NCI-H1436 treated with DMSO at 0.1 percent for 48 hours (cell line): ENCODE measurements at places on chromosomes 4 and X.

GRCh38 chr4:99800332-99801004, 16.2 kb upstream of the DAPP1 start:
- DNase-seq, result no peak

DNA sequence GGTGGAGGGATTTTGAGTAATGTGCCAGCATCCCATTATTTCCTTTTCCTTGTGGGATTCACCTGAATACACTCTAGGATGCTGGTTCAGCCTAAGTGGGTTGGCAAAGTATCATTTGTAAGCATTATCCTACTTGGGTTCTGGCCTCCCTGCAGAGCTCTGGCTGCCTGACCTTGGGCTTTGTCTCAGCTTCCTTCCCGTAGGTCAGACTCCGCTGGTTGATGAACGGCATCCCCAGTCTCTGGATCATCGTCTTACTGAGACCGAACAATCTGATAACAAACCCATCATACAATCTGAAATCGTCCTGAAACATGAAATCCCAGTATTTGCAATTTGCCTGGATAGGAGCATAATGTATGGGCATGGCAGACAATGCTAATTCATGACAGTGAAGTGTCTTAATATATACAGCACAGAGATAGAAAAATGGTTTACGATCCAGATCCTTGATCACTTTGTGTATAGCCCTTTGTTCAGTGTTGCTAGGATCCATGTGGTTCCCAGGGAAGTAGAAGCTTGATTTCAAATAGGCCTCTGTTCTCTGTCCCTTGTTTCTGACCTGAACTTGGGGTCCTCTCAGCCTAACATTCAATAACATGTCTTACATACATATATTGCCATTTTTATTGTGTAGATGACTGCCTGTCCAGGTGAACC, 5.5 kb downstream of the MID2 start:
- DNase-seq, result no peak

- DNase-seq, result no peak
Measured at GRCh38 chrX:118347131-118347530, 1.2 kb downstream of the WDR44 start.

DNA sequence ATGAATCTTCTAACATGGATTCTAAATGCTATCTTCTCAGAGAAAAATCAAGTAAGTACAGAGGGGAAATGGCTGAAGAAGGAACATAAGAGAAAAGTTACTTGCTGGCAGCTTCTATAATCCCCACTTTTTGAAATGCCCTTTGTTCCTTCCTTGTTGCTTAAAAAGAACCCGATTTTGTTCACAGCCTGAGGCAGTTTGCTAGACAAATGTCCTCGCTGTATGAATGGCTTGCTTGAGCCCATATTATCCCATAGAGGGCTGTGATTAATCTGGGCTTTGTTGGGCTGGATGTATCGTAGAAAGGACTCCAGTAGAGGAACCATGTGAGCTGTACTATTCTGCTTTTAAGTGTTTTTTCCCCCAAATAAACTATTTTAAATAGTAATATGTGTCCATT, 134.3 kb upstream of the FGF13 start:
- DNase-seq, result no peak

GRCh38 chr4:159600061-159600460, 497.2 kb downstream of the RAPGEF2 start:
- no peak for DNase-seq

- DNase-seq, result no peak
Measured at GRCh38 chrX:110338935-110339334, 19.7 kb upstream of the RTL9 start.

GRCh38 chrX:10781847-10782530, 161.6 kb upstream of the MID1 start:
- DNase-seq, result no peak

DNA sequence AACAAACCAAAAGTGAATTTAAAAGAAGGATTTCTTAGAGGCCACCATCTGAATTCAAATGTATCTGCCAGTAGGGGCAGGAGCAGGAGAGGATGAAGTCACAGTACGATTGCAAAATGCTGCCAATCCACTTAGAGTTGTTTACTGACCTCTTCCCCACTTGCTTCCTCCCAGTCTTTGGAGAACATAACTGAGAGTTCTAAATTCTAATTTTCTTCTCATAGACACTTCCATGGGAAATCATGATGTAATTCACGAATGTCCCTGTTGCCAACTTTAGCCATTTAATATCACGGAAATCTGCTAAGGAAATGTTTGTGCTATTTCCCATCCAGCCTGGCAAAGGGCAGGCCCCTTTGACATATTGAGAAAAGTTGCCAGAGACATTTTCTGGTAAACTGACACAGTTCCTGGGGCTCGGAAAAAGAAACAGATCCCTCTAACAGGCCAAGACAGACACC, 33.6 kb upstream of the NOCT start:
- no peak for DNase-seq

- no peak for DNase-seq
Measured at GRCh38 chrX:68196939-68197791, 236.1 kb downstream of the OPHN1 start.

GRCh38 chr4:88291003-88291402, 6.6 kb upstream of the PPM1K start:
- no peak for DNase-seq

DNA sequence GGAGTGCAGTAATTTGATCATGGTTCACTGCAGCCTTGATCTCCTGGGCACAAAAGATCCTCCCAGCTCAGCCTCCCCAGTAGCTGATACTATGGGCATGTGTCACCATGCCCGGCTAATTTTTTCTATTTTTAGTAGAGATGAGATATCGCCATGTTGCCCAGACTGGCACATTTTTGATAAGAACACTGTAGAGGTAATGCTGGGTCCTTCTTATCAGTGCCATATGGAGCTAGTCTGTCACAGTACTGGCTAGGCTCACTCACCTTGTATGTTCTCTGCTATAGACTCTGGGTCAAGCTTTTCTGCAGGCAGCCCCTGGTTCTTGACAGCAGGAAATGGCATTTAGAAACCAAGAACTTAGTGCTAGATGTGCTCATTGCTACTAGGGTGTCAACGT, 53.9 kb downstream of the BCOR start:
- DNase-seq, result no peak

GRCh38 chr4:97720869-97721432, 422.3 kb downstream of the STPG2 start:
- no peak for DNase-seq

GRCh38 chr4:153468587-153468986, 2.4 kb downstream of the TMEM131L start:
- DNase-seq, result no peak

DNA sequence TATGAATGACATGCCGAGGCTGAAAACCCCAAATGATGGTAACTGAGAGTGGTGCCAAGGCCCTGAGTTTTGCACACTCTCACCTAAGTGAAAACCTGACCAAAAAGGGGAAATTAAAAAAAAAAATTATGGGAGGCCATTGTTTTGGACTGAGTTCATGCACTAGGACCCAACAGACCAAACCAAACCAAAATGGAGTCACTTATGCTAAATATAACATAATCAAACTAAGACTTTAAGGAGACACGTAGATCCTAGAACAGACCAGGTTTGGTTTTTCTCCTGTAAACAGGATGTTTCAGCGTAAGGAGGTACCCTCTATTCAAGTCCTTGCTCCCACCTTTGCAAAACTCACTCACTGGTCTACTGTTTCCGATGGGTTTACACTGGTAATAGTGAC, 453.0 kb downstream of the INPP4B start:
- no peak for DNase-seq

GRCh38 chr4:91502365-91502764, 801.4 kb upstream of the GRID2 start:
- DNase-seq, result no peak

GRCh38 chr4:42280327-42281095, 116.8 kb upstream of the SHISA3 start:
- DNase-seq, result no peak

- DNase-seq, result no peak
Measured at GRCh38 chr4:186078981-186079638, 10.2 kb downstream of the TLR3 start.
